ENCODE measurements at places on chromosomes 11 and 22. TPM values are rescaled to one million over a fixed set of nuclear protein-coding genes. Genes with fewer than 3 reads are reported as not detected.

GRCh38 chr11:10716543-10717259, 23.1 kb upstream of the IRAG1 start:
- H3K27me3 ChIP-seq: peaks cover 10% of the 10 kb centered on the region
- no peaks in the 10 kb centered on the region for H3K36me3 ChIP-seq
- H3K4me3 ChIP-seq: no peak overlapping the region

Gene GGTLC2
- total RNA-seq: not detected

DNA sequence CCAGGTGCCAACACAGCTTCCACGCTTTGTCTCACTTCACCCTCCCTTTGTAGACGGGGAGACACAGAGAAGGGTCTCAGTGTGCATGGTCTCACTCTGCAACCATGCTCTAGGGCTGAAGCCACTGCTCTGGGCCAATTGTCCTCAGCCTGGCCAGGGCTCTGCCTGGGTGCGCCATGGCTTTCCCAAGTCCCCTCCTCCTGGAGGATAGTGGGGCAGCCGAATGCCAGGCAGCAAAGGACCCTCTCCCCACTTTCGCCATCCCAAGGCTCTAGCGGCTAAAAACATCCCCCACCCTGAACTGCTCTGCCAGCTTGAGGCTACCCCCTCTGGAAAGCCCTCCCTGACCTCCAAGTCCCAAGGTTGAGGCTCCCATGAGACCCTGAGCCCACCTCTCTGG, 20.4 kb upstream of the MYEOV start:
- peaks cover 2% of the 10 kb centered on the region for H3K27me3 ChIP-seq
- no peak overlapping the region for H3K27ac ChIP-seq
- no peaks in the 10 kb centered on the region for H3K36me3 ChIP-seq
- DNase-seq: no peak
- H3K4me1 ChIP-seq: no peaks in the 10 kb centered on the region
- H3K4me3 ChIP-seq: no peak overlapping the region

DNA sequence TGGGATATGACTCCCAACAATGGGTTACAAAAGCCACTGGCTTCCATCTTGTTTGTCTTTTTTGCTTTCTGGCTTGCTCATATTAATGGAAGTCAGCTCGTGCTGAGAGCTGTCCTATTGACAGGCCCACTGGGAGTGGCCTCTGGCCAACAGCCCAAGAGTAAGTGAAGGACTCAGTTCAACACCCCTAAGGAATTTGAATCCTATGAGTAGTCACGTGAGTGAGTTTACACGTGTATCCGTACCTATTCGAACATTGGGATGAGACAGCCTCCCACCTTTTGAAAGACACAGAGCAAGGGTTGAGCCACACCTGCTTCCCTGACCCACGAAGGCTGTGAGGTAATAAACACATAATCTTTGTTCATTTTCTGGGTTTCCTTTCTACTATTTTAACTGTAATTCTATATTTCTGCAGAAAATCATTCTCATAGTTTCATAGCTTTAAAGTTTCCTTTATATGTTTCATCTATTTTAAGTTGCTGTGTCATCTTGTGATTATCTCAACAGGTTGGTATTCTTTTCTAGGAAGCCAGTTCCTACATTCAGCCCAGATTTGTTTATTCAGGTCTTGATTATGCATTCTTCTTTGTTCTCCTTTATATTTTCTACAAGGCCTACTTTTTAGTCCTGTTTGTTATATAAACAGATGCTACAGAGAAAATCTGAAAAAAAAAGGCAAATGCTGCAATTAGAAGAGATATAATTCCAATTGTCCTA, 802.3 kb downstream of the CNTN5 start:
- DNase-seq: no peak
- no peaks in the 10 kb centered on the region for H3K4me1 ChIP-seq
- H3K36me3 ChIP-seq: no peaks in the 10 kb centered on the region

DNA sequence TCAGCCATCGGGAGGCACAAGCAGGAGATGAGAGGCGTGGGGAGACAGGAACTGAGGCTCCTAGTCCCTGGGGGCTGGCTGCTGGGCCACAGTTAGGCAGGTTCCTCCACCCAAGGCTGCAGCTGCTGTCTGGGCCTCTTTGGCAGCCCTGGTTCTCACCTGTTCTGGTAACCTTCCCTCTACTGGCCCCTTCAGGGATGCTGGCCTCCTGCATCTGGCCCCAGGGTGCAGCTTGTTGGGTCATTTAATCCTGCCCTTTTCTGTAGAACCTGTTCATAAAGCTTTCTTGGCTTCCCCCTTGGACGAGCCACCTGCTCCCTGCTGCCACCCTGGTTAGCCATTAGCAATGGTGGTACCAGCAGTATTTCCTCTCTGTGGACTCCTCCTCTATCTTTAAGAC, 5.5 kb downstream of the USH1C start:
- H3K4me3 ChIP-seq: no peak overlapping the region
- no peaks in the 10 kb centered on the region for H3K36me3 ChIP-seq
- no peak overlapping the region for H3K27ac ChIP-seq
- H3K27me3 ChIP-seq: peaks cover 8% of the 10 kb centered on the region
- DNase-seq: no peak
- H3K4me1 ChIP-seq: no peaks in the 10 kb centered on the region

- peaks cover 42% of the 10 kb centered on the region for H3K4me1 ChIP-seq
- no peak overlapping the region for H3K27ac ChIP-seq
- H3K36me3 ChIP-seq: no peaks in the 10 kb centered on the region
Observed at GRCh38 chr11:115921986-115922385, 417.8 kb upstream of the CADM1 start.

GRCh38 chr22:30245985-30246813, at the start of gene LIF:
Gene LIF (minus strand): TSS chr22:30246759. CDS start chr22:30246695, 64 bp downstream.
- DNase-seq: peak; percentile 81
- peak within 1 kb of the TSS; percentile 97 for H3K27ac ChIP-seq
- H3K27me3 ChIP-seq: no peaks in the 10 kb centered on the region
- peaks cover 44% of the 10 kb centered on the region for H3K36me3 ChIP-seq

Gene CARD18
- not detected for total RNA-seq

Gene NXPE1
- not detected for total RNA-seq
